Tongue (tissue), 3 donors: ENCODE measurements at places on chromosomes 3 and 15. TPM values are rescaled to one million over a fixed set of nuclear protein-coding genes. Genes with fewer than 3 reads are reported as not detected.

DNA sequence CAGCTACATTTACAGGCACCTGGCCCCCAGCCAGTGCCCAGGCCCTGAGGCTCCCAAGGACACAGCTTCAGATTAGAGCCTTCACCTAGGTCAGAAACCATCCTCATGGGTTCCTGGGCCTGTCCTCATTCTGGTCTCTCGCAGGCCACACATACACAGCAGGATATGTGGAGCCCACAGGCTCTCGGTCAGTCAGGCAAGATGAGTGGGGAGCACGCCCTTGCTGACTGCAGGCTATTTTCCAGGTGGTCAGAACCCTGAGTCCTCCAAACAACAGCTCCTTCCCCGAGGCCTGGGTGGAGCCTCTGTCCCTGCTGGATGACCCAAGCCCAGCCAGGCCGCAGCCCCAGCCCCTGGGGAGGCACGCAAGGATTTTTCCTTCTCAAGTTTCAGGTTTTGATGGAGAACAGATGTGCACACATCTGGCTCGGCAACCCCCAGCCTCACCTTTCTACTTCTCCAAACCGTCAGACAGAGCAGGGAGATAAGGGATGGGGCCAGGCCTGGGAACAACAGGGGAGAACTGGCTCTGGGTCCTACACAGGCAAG lies 1.6 kb downstream of the STRA6 start:
- DNase-seq = peak; percentile 69

DNA sequence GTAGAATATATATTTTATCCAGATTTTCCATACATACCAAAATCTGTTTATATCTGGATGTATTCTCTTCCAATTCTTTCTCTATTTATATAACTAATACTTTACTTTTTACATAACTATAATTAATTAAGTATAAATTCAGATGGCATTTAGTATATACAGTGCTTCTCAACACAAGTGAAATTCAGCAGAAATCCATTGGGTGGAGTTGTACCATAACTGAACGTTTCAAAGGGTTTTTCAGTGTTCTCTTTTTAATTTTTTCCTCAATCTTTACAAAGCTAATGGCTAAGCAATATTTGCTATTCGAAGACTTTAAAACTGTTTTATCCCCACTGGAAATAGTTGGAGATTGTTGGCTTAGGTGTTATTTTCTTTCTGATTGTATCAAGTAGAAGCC lies 13.9 kb upstream of the ZBBX start:
- DNase-seq = no peak

GRCh38 chr3:141915766-141916165 lies 39.3 kb downstream of the ATP1B3 start:
- DNase-seq = no peak

DNA sequence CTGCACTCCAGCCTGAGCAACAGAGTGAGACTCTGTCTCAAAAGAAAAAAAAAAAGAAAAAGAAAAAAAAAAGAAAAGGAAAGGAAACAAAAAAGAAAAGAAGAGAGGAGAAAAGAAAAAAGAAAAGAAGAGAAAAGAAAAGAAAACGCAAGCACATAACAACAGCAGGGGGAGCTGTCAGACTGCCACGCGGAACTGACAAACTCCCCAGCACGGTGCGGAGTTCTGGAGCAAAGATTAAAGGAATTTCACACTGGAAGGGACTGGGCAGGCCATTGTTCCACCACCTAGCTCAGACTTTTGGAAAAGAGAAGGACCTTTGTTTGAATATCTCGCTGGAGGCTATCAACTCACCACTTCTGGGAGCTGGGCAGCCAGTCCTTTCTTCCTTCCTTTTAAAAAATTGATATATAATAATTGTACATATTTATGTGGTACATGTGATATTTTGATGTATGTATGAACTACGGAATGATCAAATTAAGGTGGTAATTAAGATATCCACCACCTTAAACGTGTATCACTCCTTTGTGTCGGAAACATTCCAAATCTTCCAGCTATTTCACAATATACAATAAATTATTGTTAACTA lies 40.5 kb downstream of the DPPA2 start:
- peak; percentile 66 for DNase-seq

DNA sequence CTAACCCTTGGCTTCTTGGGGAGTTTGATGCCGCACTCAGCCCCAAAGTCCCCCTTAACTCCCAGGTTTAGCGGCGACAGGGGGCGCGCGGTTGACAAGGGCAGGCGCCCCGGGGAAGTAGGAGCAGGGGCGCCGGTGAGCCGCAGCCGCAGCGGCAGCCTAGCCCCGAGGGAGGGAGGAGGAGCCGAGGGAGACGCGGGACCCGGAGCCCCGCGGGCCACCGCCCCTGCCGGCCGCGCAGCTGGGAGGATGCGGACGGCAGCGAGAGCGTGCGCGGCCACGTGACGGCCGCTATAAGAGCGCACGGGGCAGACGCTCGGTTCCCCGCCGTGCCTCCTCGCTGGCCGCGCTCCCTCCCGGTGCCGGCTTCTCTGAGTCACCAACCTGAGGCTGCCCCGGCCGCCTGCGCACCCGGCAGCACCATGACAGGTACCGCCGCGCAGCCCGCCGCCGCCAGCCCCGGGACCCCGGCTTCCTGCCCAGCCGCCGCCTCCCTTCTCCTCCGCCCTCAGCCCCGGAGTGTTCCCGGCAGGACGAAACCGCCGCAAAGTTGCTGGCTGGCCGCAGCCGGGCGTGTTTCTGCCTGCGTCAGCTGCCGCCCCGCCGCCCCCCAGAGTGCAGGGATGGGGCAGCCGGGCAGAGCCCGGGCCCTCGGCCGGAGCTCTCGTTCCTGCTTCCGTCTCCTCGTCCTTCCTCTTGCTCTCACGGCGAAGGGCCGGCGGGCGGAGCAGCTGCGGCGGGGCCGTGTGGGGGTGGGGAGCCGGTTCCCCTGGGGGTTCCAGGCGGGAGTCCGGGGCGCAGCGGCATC lies at the start of gene GYG1:
TSS of gene GYG1 (plus strand) at position 322 of the 808 bp plus-strand sequence. CDS start at position 423, 101 bp downstream.
- DNase-seq = peak; percentile 78

- DNase-seq = peak; percentile 94
Measured at GRCh38 chr15:89383365-89384175, 48.9 kb upstream of the POLG start.

DNA sequence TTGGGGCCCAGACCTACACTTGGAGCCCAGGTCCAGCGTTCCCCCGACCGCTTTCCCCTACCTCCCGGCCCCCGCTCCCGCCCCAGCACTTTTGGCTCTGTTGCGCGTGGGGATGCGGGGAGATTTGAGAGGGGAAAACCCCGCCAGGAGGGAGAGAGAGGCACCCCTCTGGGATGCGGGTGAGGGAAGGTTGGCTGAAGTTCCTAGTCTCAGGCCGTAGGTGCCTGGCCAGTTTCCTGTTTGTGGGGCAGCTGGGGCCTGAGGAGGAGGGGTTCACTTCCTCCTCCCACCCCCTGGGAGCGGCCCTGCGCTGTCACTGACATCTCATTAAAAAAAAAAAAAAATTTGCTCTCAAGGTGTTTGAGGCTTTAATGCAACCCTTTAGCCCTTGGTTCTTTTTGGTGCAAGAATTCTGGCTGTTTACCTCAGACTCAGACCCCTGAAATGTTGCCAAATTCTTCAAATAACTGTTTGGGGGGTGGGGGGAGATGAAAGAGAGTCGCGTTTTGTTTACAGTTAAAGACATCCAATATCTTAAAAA lies 2.6 kb downstream of the FAM43A start:
- DNase-seq = peak; percentile 40

GRCh38 chr15:38129531-38130204 lies 123.0 kb upstream of the SPRED1 start:
- peak; percentile 91 for DNase-seq

- no peak for DNase-seq
Measured at GRCh38 chr3:182715006-182715405, 78.3 kb upstream of the ATP11B start.

DNA sequence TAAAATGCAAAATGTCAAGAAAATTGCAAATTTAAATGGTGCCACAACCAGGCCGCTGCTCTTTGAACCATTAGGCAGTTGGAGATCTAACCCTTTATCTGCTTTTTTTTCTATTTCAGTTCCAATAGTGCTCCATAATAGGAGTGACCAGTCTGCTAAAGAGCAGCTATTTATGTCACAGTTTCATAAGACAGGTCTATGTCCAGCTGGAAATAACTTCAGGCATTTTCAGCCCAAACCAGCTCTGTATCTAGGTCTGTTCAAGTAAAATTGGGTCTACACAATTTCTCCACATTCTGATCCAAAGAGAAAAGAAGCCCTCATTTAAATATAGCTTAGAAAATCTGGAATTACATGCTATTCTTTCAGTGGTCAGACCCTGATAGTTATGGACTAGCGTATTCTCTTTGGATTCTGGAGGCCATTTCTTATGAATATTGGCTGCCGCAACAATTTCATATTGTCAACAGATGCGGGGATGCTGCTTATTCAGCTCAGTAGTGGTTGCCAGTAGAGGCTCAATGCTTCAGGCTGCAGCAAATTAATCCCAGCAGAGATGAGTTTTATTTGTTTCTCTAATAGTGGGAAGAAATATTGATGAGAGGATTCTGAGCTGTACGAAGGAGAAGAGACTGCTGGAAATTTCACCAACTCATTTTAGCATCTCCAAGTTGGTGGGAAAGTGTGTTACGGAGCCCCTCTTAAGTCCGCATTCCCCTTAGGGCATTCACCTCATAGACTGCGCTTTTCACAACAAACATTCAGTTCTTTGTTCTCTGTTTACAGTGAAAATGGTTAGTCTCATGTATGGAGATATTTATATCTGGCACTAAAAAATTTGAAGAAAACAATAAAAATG lies 887.0 kb downstream of the ROBO1 start:
- DNase-seq = no peak

DNA sequence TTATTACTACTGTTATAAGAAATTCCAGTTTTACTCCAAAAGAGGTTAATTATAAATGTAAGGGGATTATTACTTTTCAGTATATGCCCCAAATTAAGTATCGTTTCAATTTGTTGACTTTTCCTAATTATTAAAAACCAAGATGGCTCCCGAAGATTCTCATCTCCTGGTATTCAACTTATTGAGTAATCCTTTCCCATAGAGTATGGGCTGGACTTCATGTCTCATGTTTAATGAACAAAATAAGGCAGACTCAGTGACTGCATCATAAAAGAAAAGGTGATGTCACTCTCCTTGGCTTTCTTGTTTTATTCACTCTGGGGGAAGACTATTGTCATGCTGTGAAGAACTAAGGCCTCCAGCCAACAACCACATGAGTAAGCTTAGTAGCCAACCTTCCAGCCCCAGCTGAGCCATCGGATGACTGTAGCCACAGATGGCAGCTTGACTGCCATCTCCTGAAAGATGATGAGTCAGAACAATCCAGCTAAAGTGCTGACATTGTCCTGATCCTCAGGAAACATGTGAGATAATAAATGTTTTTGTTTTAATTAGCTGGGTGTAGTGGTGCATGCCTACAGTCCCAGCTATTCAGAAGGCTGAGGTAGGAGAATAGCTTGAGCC lies 17.3 kb downstream of the IGF2BP2 start:
- DNase-seq = no peak

DNA sequence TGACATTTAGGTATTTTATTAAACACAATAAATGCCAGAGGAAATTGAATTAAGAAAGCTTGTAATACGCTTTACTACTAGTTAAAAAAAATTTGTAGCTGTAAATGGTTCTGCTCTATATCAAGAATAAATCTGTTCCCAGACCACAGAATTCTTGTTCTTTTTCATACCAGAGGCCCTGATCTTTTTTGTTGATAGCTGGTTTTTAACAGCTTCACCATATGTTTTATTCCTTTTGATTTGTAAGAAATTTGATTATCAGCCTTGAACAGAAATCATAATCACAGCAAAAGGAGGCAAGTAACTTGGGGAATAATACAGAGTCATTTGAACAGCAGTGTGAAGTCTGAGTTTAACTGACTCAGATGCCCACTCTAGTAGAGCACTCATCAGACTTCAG lies 202.7 kb downstream of the CNTN4 start:
- no peak for DNase-seq

DNA sequence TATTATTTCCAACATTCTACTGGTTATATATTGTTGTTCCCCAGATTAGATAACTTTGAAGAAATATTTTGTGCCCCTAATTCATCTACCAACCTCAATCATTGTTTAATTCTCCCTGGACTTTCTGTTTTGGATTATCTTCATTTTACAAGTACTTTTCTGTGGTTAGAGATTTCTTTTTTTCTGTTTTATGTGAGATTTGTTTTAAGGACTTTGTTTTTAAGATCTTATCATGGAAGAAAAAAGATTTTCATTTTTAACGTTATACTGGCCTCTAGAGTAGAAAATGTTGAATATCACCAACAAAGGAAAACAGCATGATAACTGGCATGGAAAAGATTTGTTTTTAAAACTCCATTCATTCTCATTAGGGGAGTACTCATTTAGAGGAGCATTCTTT lies 210.9 kb upstream of the KCNMB2 start:
- DNase-seq = peak; percentile 62

GRCh38 chr3:177946048-177946447 lies 590.2 kb upstream of the KCNMB2 start:
- DNase-seq = no peak

GRCh38 chr3:133367403-133367802 lies 32.5 kb upstream of the BFSP2 start:
- no peak for DNase-seq

DNA sequence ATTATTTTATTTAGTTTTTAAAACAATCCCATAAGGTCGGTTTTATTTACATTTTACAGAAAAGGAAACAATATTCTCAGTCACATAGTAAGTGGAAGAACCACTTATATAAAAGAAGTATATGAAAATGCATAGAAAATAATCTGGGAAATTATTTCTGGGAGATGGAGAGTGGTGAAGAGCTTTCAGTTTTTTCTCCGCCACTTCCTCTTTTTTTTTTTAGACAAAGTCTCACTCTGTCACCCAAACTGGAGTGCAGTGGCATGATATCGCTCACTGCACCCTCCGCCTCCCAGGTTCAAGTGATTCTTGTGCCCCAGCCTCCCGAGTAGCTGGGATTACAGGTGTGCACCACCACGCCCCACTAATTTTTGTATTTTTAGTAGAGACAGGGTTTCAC lies 21.2 kb downstream of the RAD51 start:
- DNase-seq = no peak

The CCR5 gene
- total RNA-seq = 0.41 TPM

The STRIT1 gene
- 3.9 TPM for total RNA-seq

The MINAR1 gene
- total RNA-seq = 0.82 TPM

The WDR93 gene
- total RNA-seq = not detected

The CLSTN2 gene
- total RNA-seq = 20.1 TPM

The IQCF5 gene
- total RNA-seq = not detected
